Kidney glomerular epithelial cell (primary cell): ENCODE measurements at places on chromosomes 7 and 10.

DNA sequence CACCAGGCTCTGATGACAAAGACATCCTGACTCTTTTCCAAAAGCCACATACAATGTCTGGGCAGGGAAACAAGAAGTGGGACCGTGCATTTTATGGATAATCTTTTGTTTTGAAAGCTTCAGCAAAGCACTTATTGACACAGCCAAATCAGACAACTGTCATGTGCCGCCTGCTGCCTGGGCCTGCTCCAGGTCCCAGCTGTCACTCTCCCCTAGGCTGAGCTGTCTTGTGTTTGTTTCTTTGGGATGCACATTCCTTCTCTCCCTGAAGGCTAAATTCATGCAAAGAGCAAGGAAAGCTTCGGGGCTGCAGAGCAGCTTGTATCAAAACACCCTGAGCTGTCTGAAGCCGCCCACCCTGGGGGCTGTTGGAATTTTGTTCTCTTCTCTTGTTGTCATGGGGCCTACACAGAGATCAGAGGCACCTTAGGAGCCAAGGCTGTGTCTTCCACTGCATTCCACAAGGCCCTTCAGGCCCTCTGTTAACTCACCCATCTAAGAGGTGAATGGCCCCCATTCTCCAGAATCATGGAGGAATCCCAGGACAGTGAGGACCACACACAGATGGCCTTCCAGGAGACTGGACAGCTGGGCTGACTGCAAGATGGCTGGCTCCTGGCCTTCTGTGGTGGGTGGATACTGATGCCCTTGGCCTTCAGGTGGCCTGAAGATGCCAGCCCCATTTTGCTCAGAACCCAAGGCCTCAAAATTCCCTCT lies 17.8 kb upstream of the SLC18A2 start:
- DNase-seq = no peak

DNA sequence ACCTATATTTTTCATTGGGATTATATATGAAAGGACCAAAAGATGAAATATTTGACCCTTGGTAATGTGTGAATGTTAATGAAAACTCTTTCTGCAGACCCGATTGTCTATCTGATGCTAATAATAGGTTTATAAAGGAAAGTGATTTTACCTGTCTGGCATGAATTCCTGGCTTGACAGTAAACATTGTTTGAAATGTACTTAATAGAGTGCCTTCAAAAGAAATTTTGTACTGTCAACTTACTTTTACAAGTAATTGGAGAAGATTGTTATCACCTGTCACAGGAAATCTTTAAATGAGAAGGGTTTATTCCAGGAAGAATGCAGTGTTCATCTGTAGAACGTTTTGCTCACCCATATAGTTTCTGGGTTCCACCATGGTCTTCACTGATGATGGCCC lies 588.2 kb downstream of the INHBA start:
- no peak for DNase-seq

GRCh38 chr7:47738563-47739166 lies 156.8 kb upstream of the TNS3 start:
- no peak for DNase-seq

DNA sequence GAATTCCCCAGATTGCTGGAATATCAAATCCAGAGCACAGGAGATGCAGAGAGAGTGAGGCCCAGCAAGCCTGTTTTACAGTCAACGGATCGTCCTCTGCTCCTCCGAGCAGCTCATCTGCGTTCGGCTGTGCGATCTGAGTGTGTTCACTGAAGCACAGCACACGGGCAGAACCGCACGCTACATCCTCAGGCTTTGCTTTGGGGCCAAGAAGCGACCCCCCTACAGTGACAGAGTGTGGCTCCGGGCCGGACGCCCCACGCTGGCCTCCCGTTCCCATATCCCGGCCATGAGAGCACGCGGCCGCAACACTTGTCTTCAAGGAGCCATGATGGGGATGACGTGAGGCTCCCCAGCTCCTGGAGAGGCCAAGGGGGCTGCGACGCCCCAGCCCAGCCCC lies 431.4 kb downstream of the DNAJB6 start:
- no peak for DNase-seq
